NCI-H446 (cell line): ENCODE measurements at places on chromosomes 4 and X.

DNA sequence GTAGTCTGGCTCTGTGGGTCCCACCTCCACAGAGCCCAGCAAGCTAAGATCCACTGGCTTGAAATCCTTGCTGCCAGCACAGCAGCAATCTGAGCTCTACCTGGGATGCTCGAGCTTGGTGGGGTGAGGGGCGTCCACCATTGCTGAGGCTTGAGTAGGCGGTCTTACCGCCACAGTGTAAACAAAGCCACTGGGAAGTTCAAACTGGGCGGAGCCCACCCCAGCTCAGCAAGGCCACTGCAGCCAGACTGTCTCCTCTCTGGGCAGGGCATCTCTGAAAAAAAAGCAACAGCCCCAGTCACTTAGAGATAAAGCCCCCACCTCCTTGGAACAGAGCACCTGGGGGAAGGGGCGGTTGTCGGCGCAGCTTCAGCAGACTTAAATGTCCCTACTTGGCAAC, 243.2 kb upstream of the POF1B start:
- DNase-seq = no peak

- DNase-seq = no peak
Observed at GRCh38 chrX:21756785-21757529, 959 bp downstream of the SMPX start.

DNA sequence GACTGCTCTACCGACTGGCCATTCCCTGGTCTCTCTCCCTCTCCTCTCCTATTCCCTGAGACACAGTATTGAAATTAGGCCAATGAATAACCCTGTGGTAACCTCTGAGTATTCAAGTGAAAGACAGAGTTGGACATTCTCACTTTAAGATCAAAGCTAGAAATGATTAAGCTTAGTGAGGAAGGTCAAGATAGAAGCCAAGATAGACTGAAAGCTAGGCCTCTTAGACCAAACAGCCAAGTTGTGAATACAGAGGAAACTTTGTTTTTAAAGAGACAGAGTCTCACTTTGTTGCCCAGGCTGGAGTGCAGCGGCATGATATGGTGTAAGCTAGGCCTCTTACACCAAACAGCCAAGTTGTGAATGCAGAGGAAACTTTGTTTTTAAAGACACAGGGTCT, 64.6 kb downstream of the KDM6A start:
- DNase-seq = no peak

GRCh38 chr4:119564106-119564505, 64.5 kb downstream of the PDE5A start:
- DNase-seq = no peak

DNA sequence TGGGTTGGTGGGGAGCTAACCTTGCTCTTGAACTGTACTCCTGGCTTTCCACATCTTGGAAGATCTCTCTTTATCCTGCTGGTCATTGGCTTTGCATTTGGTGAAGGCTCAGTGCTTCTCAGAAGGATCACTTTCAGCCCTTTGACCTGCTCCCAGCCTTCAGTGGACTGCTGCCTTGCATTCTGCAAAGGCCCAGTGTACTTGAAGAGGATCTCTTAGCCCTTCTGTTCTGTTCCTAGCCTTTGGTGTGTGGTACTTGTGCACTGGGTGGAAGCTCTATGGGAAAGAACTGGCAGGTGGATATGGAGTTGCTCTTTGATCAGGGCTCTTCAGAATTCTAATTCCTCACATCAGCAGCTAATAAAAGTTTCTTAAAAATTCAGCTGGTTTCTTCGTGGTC, 46.5 kb downstream of the FGF2 start:
- no peak for DNase-seq

DNA sequence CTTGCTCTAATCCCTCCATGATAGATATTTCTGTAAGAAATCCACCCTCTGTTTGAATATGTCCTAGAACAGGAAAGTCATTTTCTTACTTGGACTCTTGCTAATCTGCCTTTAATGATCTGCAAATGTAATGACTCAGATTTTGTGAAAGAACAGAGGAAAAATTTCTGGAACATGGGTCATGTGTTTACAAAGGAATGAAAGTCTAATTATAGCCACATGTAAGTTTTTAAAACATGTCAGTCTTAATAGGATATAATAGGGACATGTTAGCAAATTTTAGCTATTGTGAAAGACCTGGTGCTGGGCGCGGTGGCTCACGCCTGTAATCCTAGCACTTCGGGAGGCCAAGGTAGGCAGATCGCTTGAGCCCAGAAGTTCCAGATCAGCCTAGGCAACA, 47.6 kb downstream of the GRK4 start:
- DNase-seq = no peak

GRCh38 chr4:151227731-151228130, 49.2 kb upstream of the PRSS48 start:
- no peak for DNase-seq

- no peak for DNase-seq
Observed at GRCh38 chr4:167826281-167826680, 266.1 kb upstream of the ANXA10 start.

- no peak for DNase-seq
Observed at GRCh38 chr4:7059662-7060061, 8.2 kb downstream of the GRPEL1 start.

- no peak for DNase-seq
Observed at GRCh38 chr4:120266602-120267001, 200.0 kb upstream of the MAD2L1 start.

GRCh38 chrX:105696870-105697269, 125.5 kb upstream of the NRK start:
- no peak for DNase-seq

- no peak for DNase-seq
Observed at GRCh38 chr4:20529691-20530090, 170.6 kb upstream of the PACRGL start.

DNA sequence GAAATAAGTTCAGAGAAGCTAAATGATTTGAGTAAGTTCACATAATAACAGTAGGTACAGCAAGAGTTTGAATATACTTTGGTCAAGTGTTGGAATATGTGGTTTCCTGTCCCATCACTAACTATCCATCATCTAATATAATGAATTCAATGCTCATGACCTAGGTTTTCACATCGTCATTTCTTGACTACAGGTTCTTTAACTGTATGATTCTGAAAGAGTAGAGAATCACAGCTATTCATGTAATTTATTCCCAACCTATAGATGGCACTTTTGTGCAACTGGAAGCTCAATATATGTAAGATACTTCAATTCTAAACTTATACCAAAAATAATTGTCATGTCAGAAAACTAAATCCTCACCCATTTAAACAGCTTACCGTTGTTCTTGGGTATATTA, 53.1 kb downstream of the TIGD2 start:
- DNase-seq = no peak

DNA sequence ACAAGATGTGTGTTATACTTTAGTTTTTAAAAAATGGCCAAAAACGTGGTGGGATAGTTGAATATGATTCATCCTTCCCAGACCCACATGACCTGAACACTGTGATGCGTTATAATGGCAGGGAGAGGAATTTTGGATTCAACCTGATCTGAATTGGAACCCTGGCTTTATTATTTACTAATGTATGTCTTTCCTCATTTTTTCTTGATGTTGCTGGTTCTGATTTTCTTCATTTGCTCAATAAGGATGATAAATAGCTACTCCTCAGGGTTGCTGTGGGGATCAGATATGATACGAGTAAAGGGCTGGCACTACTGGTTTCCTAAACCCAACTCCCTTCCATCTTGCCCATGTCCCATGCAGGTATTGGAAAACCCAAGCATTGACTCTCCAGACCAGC, 24.2 kb upstream of the ACSL1 start:
- DNase-seq = no peak

- peak; percentile 20 for DNase-seq
Observed at GRCh38 chr4:172654457-172654856, 514.2 kb upstream of the GALNT7 start.

GRCh38 chrX:131397891-131398290, 108.8 kb upstream of the IGSF1 start:
- DNase-seq = no peak

DNA sequence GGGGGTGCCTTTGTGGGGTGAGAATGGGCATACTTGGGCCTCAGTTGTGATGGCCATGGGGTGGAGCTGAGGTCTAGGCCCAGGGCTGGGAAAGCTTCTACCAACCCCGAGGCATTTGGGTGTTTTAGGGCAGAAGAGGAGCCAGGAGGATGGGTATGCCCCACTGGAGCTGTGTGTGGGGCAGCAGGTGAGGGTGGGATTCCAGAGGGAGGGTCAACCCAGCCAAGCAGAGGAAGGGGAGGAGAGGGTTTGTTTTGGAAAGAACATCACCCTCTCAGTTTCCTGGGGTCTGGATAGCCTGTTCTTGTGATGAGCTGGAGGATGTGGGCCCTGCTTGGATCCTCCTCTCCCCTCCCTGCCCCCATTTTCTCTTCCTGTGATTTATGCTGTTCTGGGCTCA, 620 bp downstream of the IL9R start:
- DNase-seq = no peak

DNA sequence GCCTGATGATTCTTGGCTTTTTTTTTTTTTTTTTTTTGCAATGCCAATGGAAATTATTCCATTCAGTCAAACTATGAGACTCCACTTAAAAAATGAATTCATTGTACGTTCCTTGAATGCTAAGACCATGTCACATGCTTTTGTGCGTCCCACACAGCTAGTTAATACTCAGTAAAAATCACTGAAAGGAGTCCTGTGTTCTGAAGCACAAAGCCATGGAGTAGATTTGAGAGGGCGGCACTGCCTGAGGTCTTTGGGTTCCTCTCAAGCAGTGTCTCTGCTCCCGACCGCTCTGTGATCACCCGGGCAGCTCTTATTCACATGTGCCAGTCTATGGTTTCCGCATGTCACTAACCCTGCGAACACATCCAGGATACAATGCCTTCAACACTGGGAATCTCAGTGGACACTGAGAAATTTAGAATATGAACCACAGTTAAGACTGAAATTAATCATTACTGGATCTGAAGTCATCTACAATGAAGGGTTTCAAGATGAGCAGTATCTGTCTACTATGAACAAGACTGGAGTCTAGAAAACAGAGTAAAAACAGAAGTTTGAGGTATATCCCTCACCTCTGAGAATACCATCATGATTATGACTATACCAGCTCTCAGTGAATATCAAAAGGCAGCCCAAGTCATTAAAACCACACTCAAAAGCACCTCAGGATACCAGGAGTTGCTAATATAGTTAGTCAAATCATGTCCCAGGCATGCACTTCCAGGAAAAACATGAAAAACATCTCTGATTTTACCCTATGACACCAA, 193.0 kb downstream of the MGST2 start:
- DNase-seq = no peak

- DNase-seq = no peak
Observed at GRCh38 chr4:88809576-88810219, 112.1 kb upstream of the NAP1L5 start.

- DNase-seq = no peak
Observed at GRCh38 chr4:145171911-145172310, 8.5 kb downstream of the OTUD4 start.

DNA sequence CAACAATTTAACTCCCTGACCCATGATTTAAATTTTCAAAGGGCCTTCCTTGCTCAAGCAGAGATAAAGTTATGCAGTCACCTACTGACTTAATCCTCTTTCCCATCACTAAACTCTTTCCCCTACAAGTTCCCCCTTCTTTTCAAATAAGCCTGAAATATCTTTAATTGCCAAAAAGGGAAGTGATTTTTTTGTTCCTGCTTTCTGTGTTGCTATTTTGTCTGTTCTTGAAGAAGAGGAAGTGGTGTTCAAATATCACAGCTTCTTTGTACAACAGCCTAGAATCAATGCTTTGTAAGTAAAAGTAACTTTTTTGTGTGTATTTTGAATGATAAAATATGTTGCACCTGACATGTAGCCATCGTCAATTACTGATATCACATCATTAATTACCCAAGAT, 595.9 kb downstream of the CENPC start:
- no peak for DNase-seq

GRCh38 chr4:119100655-119101054, 35.0 kb upstream of the MYOZ2 start:
- no peak for DNase-seq

DNA sequence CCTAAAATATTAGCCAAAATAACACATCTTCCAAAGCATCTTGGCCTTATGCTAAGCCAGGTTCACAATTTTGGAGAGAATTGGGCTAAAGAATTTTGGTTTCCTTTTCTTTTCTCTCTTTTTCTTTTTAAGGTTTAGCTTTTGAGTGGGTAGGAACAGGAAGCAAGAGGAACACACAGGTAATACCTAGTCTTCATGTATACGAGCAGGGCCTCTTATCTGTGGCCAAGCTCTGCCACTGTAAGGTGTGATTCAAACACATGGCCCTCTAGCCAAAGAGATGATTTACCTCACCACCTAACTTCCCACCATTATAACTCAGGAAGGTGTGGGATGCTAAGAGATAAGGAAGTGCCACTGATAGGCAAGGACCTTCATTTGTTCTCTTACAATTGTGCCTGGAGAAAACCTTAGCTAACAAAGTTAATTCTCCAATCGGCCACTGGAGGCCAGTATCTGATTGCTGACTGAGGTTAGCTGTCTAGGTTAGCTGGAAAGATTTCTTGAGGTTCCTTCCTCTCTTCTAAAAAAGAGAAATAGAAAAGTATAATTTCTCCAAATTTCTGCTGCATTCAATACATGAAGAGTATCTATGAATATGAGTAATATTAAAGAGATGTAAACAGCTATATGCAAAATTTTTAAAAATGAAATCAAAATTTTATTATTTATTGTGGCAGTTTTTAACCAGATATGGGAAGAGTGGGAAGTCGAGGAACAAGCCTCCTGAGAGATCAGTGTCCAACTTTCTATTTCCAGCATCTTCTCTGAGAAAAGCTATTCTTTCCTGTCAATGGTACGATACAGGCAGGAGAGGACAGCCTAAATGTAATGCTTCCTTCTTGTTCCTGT, 30.1 kb upstream of the BBS7 start:
- DNase-seq = peak; percentile 56

DNA sequence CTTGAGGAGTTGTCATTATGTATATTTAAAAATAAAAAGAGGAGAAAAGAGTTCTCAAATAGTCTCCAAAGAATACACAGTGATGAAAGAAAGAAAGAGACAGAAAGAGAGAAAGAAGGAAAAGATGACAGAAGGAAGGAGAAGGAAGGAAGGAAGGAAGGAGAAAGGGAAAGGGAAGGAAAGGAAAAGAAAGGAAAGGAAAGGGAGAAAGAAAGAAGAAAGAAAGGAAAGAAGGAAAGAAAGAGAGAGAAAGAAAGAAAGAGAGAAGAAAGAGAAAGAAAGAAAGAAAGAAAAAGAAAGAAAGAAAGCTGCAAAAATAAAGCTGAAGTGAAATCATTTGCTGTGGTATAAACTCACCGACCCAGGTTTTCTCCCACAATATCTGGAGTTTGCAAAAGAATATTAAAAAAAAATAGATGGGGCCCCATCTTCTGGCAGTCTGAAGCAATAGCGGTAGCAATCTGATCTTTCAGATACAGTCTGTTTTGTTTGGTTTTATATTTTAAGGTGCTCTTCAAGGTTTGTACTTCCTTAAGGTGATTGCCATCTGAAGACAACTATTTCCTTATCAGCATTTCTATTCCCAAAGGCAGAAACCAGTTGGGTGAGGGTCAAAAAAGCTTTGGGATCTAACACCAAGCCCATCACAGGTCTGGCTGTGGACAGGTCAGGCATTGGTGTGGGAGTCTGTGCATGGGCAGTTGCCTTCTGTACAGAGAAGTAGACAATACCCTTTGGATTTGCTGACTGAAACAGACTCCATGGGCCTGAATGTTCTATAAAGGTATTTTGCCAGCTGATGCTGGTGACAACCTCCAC, 160.4 kb downstream of the CPEB2 start:
- no peak for DNase-seq
